T-helper 17 cell (primary cell): ENCODE measurements at places on chromosomes 2 and 18.

DNA sequence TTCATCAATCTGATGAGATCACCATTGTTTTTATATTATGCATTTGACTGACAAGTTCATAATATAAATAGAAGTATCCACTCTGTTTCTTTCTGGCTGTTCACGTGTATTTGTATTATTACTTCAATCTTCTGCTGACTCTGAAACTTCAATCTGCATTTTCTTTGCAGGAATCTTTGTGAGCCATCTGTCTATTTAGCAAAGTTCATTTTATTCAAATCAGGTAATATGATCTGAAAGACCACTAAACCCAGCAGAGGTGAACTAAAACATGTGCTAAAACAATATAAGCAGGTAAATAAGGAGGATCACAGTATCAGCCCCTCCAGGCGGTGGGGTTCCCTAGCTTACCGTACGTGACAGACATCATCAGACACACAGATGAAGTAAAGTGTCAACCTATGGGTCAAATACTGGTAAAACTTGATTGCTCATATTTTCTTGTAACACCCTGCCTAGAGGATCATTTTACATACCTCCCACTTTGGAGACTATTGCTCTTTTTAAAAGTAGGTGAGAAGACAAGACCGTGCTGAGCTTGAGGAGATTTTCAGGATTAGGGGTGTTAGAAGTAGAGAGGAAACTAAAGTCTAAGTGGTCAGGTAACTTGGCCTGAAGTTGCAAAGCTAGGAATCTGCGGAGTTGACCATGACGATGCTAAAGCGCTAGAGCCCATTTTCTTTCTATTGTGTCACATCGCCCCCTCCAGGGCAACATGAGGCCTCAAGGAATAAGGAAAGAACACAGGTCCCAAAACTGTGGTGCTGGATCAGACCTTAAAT is 9.0 kb downstream of the DTNB start:
- H3K4me3 ChIP-seq, result peak overlapping the region; percentile 64
- no peak for DNase-seq
- H3K36me3 ChIP-seq, result peaks cover 2% of the 10 kb centered on the region
- no peaks in the 10 kb centered on the region for H3K27me3 ChIP-seq
- H3K27ac ChIP-seq, result no peak overlapping the region

DNA sequence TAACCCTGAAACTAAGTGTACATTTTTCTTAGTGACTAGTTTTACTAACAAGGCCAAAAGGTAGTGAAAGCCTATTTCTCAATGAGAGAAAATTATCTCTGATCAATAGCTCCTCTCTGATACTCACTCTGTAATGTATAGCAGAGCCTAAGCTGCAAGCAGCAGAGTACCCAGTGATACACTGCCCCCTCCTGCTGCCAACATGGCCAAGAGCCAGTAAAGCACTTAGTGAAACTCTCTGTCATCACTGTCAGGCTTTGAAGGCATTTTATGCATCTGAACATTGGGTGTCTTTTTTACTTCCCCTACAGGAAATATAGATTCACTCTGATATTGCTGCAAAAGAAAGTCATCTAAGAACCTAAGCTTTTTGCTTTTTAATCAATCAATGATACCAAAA is 784.1 kb upstream of the CDH7 start:
- no peaks in the 10 kb centered on the region for H3K36me3 ChIP-seq
- no peak for DNase-seq
- H3K27me3 ChIP-seq, result no peaks in the 10 kb centered on the region
- H3K4me3 ChIP-seq, result no peak overlapping the region
- H3K4me1 ChIP-seq, result no peaks in the 10 kb centered on the region
- no peak overlapping the region for H3K27ac ChIP-seq

DNA sequence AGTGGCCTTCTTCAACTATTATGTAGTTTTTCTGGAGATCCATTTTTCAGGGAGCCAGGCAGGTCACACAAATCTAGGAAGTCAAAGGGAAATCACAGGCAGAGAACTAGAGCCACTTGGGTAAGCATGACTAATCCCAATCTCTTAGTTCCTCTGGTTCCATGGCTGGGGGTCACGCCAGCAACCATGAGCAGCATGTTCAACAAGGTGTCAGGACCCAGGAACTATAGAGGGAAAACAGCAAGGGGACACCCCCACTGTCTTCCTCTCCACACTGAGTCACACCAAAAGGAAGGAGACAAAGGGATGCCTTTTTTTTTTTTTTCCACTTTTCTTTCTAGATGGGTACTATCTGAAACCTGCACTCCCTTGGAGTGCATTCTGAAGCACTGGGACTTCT is 250.9 kb downstream of the OTX1 start:
- H3K4me1 ChIP-seq, result no peaks in the 10 kb centered on the region
- peaks cover 2% of the 10 kb centered on the region for H3K36me3 ChIP-seq
- DNase-seq, result no peak
- H3K27ac ChIP-seq, result no peak overlapping the region

GRCh38 chr2:63831176-63831575 is 10.5 kb upstream of the UGP2 start:
- H3K4me3 ChIP-seq, result no peak overlapping the region
- no peaks in the 10 kb centered on the region for H3K4me1 ChIP-seq
- no peak for DNase-seq
- H3K27ac ChIP-seq, result no peak overlapping the region

DNA sequence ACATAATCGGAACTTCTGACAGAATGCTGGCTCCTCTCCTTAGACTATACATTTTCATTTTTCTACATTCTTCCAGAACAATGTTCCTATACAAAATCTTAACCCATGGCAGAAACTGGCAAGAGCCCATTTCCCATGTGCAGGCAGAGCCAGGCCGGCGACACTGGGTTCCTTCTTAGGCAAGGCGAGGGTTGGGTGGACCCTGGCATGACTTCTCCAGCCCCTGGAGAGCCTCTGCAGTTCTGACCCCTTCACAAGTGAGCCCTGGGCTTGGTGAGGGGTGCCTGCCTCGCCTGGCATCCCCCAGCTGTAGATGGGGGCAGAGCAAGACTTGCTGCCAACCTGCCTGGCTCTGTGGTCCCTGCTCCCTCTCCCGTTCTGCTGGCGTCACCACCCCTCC is 5.0 kb downstream of the GYPC start:
- peaks cover 8% of the 10 kb centered on the region for H3K36me3 ChIP-seq
- peaks cover 83% of the 10 kb centered on the region for H3K4me1 ChIP-seq
- peak overlapping the region; percentile 98 for H3K27ac ChIP-seq
- no peak for DNase-seq

GRCh38 chr2:88281302-88282217 is 111.4 kb downstream of the THNSL2 start:
- H3K4me3 ChIP-seq, result no peak overlapping the region
- DNase-seq, result no peak
- peaks cover 46% of the 10 kb centered on the region for H3K27me3 ChIP-seq
- peaks cover 2% of the 10 kb centered on the region for H3K36me3 ChIP-seq
- no peaks in the 10 kb centered on the region for H3K4me1 ChIP-seq

DNA sequence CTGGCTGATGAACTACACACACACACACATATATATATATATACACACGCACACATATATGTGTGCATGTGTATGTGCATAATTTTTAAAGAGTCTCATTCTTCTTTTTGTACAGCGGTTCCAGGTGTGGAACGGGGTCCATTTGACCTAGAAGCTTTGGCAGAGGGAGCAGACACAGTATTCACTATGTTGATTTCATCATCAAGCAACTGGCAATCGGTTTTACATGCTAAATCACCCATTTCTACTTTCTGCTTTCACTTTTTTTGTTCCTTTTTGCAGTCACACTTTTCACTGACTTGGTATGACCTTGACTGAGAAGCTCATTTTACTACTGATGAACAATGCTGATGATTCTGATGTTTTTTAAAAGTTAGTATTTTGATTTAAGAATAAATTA is 63.0 kb upstream of the PGAP1 start:
- H3K36me3 ChIP-seq, result peaks cover 2% of the 10 kb centered on the region
- DNase-seq, result no peak
- H3K27me3 ChIP-seq, result no peaks in the 10 kb centered on the region
- H3K4me3 ChIP-seq, result no peak overlapping the region
